ENCODE measurements at places on chromosomes 12 and 14.

DNA sequence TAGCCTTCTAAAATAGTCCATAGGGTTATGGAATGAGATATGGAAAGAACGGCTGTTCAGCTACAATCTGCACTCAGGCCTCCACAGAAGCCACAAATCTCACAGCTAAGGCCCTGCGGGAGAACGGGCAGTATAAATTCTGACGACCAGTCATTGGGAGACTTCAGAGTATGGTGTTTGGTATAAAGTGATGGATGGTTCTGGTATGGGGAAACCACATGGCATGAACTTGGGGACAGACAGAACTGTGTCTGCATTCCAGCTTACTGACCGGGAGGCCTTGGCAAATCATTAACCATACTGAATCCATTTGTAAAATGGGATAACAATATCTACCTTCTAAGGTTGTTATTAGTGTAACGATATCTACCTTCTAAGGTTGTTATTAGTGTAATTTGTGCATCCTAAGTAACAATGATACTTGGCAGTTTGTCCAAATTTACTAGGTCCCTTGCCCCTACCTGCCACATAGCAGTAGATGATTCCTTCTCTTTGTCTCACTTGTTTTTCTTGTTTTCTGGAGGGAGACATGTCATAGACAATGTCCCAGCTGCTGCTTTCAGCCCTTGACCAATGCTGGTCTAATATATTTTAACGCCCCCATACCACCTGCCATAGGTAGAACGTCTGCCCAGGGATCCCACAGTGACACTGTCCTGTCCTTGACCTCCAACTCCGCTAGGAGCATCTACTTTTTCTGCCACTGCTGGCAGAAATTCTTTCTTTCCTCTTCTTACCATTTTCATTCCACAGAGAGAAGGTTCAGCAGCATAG, 6.8 kb downstream of the CDKL1 start:
- no peak for DNase-seq
- no peak overlapping the region for H3K27ac ChIP-seq
- H3K4me1 ChIP-seq = peaks cover 11% of the 10 kb centered on the region
- no peak overlapping the region for H3K4me3 ChIP-seq
- no peaks in the 10 kb centered on the region for H3K36me3 ChIP-seq

DNA sequence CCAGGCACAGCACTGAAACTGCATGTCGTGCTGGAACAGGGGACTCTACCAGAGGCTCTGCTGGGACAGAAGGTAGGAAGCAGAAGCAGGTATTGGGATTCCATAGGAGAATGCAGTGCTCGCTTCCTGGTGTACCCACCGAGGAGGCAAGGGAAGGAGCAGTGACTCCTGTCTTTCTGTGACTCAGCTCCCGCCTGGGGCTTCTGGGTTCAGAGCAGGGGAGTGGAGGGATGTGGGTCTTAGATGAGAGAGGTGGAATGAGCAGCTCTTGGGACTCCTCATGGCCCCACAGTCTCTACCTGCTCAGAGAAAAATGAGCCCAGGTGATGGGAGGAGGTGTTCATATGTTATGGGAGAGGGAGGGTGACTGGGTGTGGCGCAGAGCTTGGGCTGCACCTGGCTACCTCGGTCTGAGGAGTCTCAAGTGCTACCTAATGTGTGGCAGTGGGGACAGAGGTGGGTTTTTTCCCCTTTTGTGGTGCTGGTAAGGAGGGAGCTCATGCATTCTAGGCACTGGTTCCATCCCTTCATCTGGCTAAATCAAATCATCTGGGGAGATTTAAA, 26.3 kb downstream of the WNT5B start:
- no peaks in the 10 kb centered on the region for H3K36me3 ChIP-seq
- no peak overlapping the region for H3K27ac ChIP-seq
- DNase-seq = no peak
- H3K4me3 ChIP-seq = no peak overlapping the region

DNA sequence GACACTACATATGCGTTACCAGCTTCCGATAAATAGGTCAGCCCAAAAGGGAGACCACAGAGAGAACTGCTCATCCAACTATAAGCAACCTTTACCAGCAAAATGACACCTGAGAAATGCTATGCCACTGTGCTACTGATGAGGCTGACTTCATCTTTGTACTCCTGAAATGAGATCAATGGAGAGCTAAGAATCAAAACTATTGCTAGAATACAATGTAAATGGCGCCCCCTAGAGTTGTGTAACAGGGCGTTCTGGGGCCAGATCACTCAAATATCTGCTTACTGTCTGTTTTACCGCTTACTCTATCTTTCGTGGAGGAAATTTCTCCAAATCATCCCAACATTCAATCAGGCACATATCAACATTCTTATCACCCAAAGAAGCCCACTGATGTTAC, 4.6 kb downstream of the ZNF384 start:
- peak; percentile 56 for DNase-seq
- H3K27ac ChIP-seq = peak overlapping the region; percentile 17
- no peaks in the 10 kb centered on the region for H3K36me3 ChIP-seq
- no peaks in the 10 kb centered on the region for H3K27me3 ChIP-seq
- no peak overlapping the region for H3K4me3 ChIP-seq
- H3K4me1 ChIP-seq = peaks cover 7% of the 10 kb centered on the region

- no peaks in the 10 kb centered on the region for H3K27me3 ChIP-seq
- H3K4me1 ChIP-seq = peaks cover 4% of the 10 kb centered on the region
- no peak overlapping the region for H3K27ac ChIP-seq
- no peak for DNase-seq
These were observed 163.3 kb downstream of the ETV6 start for GRCh38 chr12:11812586-11813437.

DNA sequence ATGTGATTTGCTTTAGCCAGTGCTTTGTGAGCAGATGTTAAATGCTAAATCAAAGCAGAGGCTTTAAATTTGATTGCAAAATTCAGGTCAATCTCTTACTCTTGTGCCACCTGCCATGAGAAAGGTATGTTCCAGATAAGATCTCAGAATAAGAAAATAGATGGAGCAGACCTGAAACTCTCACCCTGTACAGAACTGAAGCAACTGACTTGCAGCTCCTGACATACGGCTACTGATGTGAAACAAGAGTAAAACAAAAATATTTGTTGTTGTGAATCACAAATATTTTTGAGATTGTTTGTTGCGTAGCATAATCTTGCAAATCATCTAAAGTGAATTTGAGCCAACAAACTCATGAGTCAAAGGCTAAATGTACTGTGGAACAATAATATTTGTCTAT, 3.5 kb upstream of the OSBPL8 start:
- H3K27me3 ChIP-seq = no peaks in the 10 kb centered on the region
- no peak overlapping the region for H3K4me3 ChIP-seq
- H3K36me3 ChIP-seq = no peaks in the 10 kb centered on the region
- no peak overlapping the region for H3K27ac ChIP-seq

DNA sequence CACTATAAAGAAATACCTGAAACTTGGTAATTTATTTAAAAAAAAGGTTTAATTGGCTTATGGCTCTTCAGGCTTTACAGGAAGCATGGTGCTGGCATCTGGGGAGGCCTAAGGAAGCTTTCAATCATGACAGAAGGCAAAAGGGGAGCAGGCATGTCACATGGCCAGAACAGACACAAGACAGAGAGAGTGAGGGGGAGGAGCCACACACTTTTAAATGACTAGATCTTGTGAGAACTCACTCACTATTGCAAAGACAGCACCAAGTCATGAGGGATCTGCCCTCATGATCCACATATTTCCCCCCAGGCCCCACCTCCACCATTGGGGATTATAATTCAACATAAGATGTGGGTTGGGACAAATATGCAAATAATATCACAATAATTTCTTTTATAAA, 355.6 kb downstream of the DAD1 start:
- peaks cover 5% of the 10 kb centered on the region for H3K4me1 ChIP-seq
- no peaks in the 10 kb centered on the region for H3K36me3 ChIP-seq
- no peaks in the 10 kb centered on the region for H3K27me3 ChIP-seq
- H3K27ac ChIP-seq = no peak overlapping the region
- H3K4me3 ChIP-seq = no peak overlapping the region

- no peaks in the 10 kb centered on the region for H3K27me3 ChIP-seq
- H3K4me3 ChIP-seq = no peak overlapping the region
- no peaks in the 10 kb centered on the region for H3K4me1 ChIP-seq
- no peak for DNase-seq
- H3K36me3 ChIP-seq = no peaks in the 10 kb centered on the region
These were observed 373.4 kb downstream of the NELL2 start for GRCh38 chr12:44502681-44503080.

DNA sequence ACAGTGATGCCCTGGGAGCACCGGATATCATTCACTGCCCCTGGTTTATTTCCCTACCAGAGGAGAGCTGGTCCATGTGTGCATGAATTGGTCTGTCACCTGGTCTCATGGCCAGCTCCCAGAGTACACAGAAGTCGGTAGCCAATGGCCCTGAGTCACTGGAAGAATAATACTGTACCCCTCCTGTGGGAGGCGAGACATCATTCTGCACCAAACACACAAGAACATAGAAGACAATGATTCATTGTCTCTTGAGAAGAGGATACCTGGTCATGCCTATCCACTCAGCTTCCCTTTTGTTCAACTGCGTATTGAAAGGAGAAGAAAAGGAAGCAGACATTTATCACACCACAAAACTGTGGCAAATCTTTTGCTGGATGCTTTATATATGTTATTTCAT, 216.2 kb downstream of the DPF3 start:
- DNase-seq = no peak
- H3K4me3 ChIP-seq = no peak overlapping the region
- H3K27ac ChIP-seq = no peak overlapping the region
- no peaks in the 10 kb centered on the region for H3K27me3 ChIP-seq
- no peaks in the 10 kb centered on the region for H3K36me3 ChIP-seq

GRCh38 chr12:108090932-108091678, 38.0 kb upstream of the WSCD2 start:
- no peak overlapping the region for H3K27ac ChIP-seq
- H3K27me3 ChIP-seq = no peaks in the 10 kb centered on the region
- H3K4me3 ChIP-seq = no peak overlapping the region
- no peaks in the 10 kb centered on the region for H3K36me3 ChIP-seq
- no peak for DNase-seq
- H3K4me1 ChIP-seq = no peaks in the 10 kb centered on the region

DNA sequence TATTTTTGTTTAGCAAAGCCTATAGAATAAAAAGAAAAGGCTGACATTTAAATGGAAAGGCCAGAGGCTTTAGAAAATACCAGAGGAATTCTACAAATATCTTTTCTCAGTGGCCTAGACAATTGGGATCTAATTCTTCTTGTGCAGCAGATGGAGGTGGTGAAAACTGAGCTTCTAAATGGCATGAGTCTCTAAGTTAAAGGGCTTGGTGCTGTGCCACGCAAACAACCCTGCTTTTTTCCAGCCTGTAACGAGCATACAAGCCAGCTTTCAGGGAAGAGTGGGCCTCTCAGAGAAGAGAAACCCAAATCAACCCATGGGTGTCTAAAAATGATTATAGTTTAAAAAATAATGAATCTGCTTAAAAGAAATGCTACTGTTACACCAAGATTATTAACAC, 237.9 kb upstream of the NAV3 start:
- H3K27me3 ChIP-seq = no peaks in the 10 kb centered on the region
- H3K4me3 ChIP-seq = no peak overlapping the region
- H3K4me1 ChIP-seq = no peaks in the 10 kb centered on the region
- no peak overlapping the region for H3K27ac ChIP-seq
- no peak for DNase-seq
- H3K36me3 ChIP-seq = no peaks in the 10 kb centered on the region

DNA sequence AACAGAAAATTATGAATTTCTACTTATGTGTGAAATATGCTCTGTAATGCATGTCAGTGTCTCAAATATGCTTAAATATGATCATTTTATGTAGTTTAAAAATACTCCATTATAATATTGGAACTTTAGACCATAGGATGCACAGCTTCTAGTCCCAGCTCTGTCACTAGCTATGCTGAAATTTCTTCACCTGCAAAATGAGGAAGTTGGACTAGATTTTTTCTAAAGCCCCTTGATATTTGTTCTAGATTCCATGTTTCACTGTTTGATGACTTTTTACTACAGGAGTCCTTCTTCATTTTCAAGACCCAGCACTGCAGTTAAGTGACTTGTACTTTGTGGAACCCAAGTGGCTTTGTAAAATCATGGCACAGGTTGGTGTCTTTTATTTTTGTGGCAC, 90.1 kb downstream of the LRRK2 start:
- H3K4me3 ChIP-seq = no peak overlapping the region
- no peaks in the 10 kb centered on the region for H3K36me3 ChIP-seq
- no peak for DNase-seq
- H3K27ac ChIP-seq = no peak overlapping the region

- no peak overlapping the region for H3K4me3 ChIP-seq
- no peaks in the 10 kb centered on the region for H3K4me1 ChIP-seq
These were observed 50.0 kb downstream of the FIGNL2 start for GRCh38 chr12:51798501-51798900.

Measured in Caco-2 (cell line).